Fibroblast of villous mesenchyme (primary cell): ENCODE measurements at places on chromosomes 1 and 21.

- DNase-seq = peak; percentile 96
Observed at GRCh38 chr1:201460814-201461644, 8.0 kb downstream of the PHLDA3 start.

DNA sequence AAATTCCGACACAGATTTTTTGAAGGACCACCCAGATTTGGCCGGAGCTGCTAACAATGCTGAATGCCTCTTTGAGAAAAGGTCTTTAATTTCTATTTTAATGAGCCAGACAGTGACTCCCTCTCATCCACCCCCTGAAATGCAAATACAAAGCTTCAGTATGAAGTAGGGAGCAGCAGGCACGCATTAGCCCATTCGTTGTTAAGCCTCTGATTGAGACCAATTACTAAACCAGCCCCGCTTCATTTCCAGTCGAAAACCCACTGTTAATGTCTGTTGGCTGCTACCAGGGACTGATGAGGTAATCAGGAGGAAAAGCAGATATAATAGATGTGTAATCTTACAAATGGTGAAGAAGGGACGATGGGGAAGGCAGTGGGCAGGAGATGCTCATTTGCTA lies 4.8 kb upstream of the C8A start:
- no peak for DNase-seq

- DNase-seq = peak; percentile 21
Observed at GRCh38 chr1:87478231-87478630, 149.6 kb downstream of the LMO4 start.

GRCh38 chr1:155127105-155127966 lies at the start of gene EFNA1:
Gene EFNA1 (plus strand): TSS chr1:155127876. CDS start chr1:155127978, 102 bp downstream.
- peak; percentile 51 for DNase-seq

- DNase-seq = no peak
Observed at GRCh38 chr1:157153746-157154145, 15.6 kb upstream of the ETV3 start.

GRCh38 chr21:43768868-43769167 lies 7.3 kb downstream of the CSTB start:
- no peak for DNase-seq

DNA sequence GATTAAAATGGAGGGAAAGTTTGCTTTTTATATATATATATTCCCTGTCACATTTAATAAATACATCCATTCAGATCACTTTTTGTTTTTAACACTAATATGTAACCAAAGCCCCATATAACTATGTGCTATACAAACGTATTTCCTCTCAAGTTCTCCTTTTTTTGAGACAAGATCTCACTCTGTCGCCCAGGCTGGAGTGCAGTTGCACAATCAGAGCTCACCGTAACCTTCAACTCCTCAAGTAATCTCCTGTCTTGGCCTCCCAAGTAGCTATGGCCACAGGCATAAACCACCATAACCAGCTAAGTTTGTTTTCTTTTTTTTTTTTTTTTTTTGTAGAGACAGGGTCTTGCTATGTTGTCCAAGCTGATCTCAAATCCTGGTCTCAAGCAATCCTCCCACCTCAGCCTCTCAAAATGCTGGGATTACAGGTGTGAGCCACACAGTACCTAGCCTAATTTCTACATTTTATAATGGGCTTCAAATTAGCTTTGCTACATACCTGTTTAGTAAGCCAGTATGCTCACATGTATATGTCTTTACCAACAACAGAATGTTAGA lies 120.0 kb downstream of the TGFBR3 start:
- DNase-seq = no peak

DNA sequence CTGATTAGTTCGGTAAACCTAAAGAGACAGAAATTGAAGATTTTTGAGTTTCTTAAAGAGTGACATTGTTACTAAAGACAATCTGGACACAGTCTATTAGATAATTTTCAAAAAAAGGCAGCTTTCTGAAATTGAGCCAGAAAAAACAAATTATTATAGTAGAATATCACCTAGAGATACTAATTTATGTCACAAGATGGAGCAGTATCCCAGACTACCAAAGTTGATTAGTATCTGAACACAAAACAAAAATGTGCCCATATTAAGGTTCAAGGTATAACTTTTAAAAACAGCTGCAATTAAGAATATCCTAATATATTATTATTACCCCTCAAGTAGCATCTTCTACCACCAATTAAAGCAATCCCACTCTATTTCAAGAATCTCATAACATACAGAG lies 40.5 kb upstream of the SYT2 start:
- DNase-seq = no peak

DNA sequence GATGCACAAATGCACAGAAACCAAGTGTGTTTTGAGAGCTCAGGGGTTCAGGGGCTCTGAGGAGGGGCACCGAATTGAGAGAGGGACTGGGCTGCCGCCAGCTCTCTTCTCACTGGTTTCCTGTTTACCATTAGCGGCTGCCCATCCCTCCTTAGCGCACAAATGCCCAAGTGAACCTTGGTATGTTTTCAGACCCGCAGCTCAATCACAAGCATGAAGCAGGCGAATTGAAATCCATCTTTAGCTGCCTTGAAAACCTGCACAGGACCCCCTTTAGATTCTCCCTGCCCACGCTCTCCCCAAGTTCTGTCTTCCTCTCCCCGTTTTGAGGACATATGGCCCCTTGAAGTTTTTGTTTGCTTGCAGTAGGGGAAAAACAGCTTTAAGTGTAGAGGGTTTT lies 61.1 kb upstream of the ACOT11 start:
- no peak for DNase-seq

DNA sequence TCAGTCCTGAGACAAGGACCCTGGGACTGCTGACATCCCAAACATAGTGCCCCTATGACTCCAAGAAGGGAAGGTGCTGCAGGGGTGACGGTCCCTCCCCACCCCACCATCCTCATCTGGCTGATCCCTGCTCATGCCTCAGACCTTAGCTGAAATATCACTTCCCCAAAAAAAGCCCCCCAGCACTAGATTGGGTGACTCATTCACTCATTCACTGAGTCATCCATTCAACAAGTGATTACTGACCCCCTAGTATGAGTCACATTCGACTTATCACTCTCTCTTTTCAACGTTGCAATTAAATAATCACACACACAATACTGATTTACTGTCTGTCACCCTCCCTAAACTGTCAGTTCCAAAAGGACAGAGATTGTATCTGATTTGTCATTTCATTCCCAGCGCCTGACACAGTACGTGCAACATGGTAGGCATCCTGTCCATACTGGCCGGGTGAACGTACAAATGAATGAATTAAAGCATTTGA lies 48.6 kb downstream of the HIVEP3 start:
- DNase-seq = peak; percentile 40

- DNase-seq = no peak
Observed at GRCh38 chr1:210298296-210298695, 30.4 kb upstream of the HHAT start.

- no peak for DNase-seq
Observed at GRCh38 chr1:227260433-227260832, 57.9 kb downstream of the CDC42BPA start.

GRCh38 chr1:5658340-5659316 lies 333.6 kb downstream of the NPHP4 start:
- DNase-seq = no peak

GRCh38 chr1:110746644-110747259 lies 72.0 kb upstream of the KCNA3 start:
- DNase-seq = peak; percentile 63

DNA sequence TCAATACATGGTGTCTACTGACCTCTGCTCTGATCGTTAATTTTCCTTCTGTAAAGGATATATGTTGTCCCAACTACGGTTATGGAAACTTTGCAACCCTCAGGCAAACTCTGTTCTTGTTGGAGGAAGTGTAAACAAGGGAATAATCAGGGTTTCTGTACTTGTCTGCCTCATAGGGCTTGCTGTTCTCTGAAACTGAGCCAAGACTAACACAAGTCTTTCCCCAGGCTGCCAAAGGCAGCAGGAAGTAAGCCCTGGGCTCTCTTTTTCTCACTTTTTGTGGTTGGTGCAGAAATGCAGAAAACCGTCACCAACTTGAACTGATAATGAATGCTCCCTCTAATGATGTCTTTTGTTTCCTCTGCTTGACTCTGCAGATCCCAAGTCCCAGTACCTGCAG lies 7.6 kb downstream of the CYP4X1 start:
- DNase-seq = no peak

DNA sequence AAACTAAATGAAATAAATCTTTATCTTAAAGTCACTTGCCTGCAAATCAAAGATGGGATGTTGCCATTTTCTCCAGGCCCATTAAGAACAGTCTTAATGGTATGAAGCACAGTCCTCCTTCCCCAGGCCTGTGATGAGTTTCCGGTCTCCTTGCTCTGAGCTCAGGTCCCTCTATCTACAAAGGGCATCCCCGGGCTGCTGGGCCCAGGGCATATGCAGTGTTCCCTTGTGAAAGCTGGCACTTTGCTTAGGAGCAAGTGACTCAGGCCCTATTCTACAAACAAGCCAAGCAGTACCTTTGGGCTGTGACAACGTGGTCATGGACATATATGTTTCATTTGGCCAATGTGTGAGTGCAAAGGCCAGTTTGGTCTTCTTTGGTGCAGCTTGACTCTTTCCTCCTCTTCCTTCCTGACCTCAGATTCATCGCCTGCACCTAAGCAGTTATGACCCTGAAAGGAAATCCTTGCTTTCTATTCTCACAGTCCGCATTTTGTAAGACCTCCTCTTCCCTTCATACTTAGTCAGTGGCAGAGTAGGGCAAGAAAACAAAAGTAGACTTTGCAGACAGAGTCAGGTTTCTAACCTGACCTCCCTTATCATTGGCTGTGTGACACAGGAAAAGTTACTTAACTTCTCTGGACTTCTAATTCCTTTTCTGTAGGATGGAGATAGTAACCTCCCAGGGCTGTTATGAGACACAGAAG lies 109.5 kb downstream of the ERG start:
- no peak for DNase-seq

DNA sequence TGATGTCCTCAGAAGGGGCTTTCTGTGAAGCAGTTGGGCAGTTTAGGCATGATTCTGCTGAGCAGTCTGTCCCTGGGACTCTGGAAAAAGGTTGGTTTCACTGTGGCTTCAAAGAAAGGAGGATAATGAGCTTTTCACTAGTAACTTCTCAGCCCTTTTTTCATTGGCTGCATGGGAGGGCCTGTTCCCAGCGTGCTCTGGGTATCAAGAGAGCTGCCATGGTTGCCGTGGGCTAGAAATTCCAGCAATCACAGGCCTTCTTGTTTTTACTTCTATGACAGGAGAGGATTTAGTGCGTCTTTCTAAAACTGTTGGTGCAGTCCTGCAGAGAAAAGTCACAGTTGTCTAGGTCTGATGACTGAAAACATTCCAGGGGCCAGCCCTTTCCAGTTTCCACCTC lies 7.2 kb downstream of the SZRD1 start:
- DNase-seq = no peak

- no peak for DNase-seq
Observed at GRCh38 chr1:229758101-229759036, 132.3 kb downstream of the URB2 start.

- no peak for DNase-seq
Observed at GRCh38 chr1:41720861-41721410, 197.8 kb downstream of the HIVEP3 start.

- DNase-seq = no peak
Observed at GRCh38 chr1:115838431-115839028, 2.4 kb downstream of the NHLH2 start.

DNA sequence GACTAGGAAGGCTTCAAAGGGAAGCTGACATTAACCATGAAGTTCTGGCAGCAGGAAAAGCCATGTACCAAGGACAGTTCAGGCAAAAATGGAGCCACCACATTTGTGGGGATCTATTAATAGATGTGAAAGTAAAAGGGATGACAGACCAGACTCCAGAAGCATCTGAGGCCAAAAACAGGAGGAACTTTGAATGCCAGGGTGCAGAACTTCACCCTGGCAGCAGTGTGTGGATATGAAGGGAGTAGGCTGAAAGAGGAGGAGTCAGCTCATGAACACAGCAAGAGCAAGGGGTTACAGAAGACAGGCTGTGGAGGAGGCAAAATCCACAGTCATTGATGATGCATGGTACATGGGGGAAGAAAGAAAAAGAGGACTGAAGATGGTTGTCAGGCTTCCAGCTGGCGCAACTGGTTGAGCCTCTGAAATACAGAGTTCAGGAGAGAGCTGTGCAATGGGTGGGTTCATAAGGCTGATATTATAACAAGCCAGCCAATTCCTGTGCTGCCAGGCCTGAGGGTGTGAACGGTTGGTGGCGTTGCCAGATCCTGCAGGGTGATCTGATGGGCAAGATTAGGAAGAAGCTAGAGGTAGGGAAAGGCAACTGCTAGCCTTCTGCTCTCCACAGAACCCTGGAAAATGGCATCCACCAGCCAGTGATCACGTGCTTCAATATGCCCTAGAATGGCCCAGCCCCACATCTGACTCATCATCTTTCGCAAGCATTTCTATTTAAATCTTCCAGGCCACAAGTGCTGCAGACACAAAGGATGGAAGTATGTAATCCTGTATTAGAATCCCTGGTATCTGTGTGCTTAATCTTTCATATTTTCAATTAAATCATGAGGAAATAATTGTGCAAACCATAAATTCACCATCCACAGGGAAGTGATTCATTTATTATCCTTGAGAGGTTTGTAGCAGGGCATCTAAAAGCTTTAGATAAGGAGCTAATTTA lies 81.9 kb downstream of the SLC25A24 start:
- DNase-seq = peak; percentile 50

DNA sequence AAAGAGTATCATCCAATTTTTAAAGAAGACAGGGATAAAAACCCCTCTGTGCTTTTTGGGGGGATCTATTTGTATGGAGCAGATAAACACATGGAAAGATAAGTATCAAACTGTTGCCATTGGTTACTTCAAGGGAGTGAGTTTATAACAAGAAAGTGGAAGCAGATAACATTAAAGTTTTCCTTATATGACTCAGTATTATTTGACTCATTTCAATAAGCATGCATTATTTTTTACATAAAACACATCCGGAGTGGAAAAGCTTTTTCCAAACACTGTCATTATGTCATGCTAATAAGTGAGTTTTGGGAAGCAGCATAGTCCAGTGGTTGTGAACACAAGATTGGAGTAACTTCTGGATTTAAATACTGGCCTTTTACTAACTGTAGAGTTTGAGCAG lies 452.2 kb downstream of the LTN1 start:
- DNase-seq = peak; percentile 50

GRCh38 chr21:34351786-34352241 lies 12.0 kb upstream of the KCNE2 start:
- peak; percentile 42 for DNase-seq

- DNase-seq = peak; percentile 34
Observed at GRCh38 chr1:211684791-211685190, 9.4 kb upstream of the NEK2 start.
